ENCODE measurements at places on chromosomes 1 and 21.

DNA sequence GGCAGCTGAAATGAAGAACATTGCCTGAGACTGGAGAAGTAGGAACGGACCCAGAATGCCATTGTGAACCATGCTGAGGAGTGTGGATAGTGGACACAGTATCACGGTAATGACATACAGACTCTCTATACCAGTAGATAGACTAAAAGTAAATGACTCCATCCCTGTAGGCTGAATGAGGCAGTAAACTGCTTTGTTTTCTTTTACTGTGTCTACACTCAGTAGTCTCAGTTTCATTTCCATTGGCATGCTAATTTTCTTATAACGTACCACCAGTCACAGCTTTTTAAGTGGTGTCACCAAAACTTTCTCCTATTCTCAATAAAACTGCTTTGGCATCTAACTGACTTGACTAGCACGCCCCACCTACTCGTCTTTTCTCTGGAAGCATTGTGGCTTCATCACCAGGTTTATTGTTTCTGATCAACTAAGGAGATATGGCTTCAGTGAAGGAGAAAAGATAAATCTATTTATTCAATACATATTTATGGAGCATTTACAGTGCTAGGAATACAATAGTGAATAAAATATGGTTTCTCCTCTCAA, 8.4 kb upstream of the ZNF697 start:
- no peak for DNase-seq

GRCh38 chr1:118788463-118788862, 199.7 kb downstream of the TBX15 start:
- DNase-seq, result no peak

- peak; percentile 31 for DNase-seq
Measured at GRCh38 chr1:21293537-21294265, 3.4 kb upstream of the ECE1 start.

DNA sequence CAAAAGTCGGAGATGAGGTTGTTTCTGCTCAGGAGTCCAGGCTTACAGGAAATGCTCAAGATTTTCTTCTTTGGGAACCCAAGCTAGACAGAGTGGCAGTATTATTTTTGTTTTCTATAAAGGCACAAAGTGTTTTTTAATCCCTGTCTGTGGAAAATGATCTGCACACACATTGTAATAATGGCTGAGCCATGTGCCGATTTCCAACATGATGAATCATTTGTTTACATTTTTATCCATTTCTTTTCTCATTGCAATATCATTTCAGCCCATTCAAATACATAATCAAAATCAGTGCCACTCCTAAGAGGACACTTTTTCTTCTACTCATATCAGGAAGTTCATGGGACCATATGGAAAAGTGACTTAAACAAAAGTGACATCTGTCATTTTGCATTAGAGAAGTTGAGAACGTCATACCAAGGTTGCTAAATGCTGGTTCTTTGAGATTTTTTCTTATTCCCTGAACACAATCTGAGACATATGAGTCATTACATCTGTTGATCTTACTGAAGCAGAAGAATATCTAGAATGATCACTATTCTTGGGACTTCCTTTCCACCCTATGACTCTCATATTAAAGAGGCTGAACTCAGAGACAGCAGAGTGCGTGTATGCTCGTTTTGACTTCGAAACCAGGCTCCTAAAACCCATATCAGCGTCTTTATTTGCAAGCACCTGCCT, 44.9 kb downstream of the ACTA1 start:
- no peak for DNase-seq

DNA sequence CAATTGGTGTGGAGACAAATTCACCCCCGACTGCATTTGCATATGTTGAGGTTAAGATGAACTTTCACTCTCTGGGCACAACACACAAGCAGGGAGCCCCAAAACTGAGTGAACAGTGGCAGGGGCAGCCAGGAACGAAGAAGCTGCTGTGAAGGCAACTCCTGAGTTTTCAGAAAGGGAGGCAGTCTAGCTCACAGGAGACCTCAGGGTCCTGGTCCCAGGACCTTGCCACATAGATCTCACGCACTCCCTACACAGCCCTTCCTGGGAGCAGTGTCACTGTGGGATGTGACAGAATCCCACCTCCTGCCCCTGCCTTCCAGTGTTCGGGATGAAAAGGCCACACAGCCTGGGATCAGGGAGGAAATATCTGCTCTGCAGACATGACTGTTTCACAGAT, 60.9 kb downstream of the KCND3 start:
- DNase-seq, result no peak

GRCh38 chr1:154608397-154609270, 648 bp upstream of the ADAR start:
- DNase-seq, result no peak

GRCh38 chr1:158021721-158022120, 28.3 kb downstream of the KIRREL1 start:
- no peak for DNase-seq

DNA sequence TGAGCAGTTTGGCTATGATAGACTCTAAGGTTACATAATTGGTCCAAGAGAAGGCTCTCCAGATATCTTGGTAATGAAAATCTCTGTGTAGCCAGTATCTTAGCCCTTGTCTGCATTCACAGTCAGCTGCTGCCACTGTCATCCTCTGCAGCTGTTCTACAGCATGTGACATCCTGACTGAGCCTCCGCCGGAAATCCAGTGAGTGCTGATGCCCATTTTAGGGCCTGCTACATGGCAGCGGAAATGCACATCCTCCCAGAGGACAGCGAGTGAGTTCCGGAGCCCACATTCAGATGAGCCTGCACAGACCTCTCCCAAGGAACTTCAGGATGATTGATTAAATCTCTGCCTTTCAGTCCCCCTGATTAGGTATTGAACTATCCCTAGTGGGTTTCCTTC, 237.1 kb downstream of the HHIPL2 start:
- no peak for DNase-seq

DNA sequence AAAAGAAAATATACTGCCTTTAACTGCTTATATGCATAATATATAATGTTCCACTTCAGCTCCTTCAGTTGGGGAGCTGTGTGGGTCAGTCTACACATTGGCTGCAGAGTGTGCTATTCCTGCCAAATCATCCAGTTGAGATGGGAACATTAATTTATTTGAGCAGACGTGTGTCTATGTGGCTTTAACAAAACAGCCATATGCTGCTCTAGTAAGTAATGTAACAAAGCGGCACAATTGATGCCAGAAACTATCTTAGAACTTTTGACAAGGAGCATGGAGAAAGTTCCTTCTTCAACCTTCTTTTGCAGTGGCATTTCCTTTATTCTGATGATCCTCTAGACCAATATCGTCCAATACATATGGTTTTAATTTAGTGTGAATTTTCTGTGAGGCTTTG, 285.9 kb upstream of the C1orf87 start:
- DNase-seq, result no peak

GRCh38 chr1:147542569-147542897, 1.2 kb downstream of the BCL9 start:
- no peak for DNase-seq

DNA sequence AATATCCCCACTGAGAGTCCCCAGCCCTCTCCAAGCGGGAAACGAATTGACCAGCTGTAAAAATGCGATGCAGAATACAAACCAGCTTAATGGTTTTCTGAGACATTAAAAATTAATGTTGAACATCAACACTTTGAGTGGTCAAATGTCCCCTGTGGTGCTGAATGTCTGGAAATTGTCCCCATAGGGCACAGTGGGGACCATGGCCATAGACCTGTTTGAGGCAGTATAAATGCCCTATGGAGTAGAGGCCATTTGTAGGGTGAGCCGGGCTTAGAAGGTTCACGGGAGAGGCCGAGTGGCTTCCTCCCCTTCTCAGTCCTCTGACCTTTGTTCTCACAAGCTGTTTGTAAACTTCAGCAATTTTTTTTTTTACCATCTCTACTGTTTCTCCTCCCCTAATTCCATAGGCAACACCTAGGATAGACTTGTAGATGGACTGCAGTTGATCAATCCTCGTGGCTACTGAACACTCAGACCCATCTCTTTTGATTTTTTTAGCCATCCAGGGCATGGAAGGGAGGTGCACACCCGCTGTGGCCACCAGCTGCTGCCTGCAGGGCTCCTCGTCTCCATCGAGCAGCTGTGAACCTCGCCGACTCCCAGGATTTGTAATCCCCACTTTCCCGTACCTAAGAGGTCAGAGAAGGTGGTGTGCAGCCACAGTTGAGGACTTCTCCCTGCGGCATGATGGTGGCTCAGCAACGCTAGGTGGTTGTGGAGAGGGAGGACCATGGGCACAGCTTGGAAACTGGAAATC, 41.0 kb downstream of the KAZN start:
- no peak for DNase-seq

- DNase-seq, result no peak
Measured at GRCh38 chr1:51578383-51579109, 38.3 kb upstream of the OSBPL9 start.

- no peak for DNase-seq
Measured at GRCh38 chr21:38944903-38945302, 139.2 kb downstream of the ETS2 start.

DNA sequence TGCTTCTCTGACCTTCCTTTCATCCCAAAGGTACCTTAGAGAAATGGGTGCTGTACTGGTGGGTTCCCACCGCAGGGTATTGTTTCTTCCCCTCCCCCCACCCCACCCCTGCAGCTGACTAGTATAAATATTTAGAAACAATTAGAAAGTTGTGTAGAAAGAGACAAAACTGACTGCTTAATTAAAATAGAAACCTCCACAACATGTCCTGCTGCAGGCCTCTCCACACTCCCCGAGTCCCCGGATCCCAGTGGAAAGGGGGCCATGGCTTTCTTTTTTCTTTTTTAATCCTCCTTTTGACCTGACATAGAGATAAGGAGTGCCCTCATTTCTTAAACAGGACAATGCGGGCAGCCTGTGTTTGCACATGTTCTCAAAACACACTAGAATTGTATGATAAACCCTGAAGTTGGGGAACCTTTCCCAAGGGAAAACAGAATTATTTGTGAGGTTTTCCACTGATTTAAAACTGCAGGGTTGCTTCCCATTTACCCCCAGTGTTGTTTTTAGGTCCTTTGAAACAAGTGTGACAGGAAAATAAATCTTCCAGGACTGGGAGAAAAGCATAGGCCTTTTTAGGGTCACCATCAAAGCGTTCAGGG, 1.7 kb downstream of the RHOU start:
- DNase-seq, result no peak

DNA sequence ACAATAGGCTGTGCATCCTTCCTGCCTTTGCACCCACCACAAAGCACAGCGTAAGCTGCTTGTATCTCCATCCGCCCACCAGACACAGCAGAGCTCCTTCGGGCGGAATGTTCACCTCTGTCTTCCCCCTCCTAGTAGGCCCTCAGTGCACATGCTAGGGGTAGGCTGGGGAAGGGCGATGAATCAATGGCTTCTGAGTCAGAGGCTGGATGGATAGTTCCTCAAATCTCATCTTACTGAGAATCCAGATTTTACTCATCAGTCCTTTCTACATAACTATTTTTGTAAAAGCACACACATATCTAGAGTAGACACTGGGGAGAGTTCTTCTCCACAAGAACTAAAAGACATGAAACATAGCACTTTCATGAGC, 73.8 kb downstream of the BCAR3 start:
- DNase-seq, result no peak

DNA sequence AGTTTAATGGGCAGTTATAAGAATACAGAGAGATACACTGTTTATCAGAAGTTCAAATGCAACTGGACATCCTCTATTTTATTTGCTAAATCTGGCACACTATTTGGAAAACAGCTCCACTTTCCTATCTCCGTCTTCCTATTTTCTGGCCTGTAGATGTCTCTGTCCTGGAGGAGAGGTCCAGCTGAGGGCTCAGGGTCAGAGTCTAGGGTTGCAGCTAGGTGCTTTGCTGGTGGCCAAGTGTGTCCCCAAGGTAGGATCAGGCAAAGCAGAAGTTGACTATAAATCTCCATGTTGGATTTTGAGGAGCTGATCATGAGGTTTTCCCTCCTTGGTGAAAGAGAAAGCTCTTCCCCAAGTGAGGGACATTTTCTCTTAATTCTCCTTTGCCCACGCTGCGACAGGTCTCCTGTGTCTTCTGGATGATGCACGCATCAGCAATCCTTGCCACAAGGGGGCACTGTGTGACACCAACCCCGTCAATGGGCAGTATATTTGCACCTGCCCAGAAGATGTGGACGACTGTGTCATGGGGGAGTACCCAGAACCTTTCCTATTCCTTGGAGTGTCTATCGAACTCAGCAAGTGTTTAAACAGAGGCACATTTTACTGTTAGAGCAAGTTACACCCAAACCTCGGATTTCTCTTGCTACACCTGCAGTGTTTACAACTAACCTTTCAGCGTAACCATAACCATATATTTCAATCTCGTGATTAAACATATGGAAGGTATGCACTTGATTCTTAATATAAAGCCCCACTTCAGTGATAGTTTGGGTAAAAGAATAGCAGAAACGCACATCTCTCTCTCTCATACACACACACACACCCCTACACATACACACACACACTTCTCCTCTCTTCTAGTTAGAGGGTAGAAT, 10.2 kb downstream of the ADAM30 start:
- peak; percentile 20 for DNase-seq

DNA sequence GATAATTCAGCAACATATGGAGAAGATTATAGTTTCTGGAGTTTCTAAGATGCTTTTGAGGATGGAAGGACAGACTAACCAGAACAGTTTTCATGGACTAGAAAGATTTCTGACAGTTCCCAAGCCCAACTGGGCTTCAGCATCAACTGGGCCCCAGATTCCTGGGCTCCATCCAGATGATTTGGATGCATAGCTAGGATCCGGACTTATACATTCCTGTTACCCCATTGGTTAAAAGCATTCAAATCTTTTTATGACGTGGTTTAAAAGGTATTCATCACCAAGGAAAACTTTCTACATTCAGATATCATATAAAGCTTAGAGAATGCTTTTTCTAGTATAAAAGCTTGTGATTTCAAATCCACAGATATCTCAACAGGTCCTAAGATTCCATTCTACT, 29.7 kb downstream of the TSHB start:
- no peak for DNase-seq

GRCh38 chr1:101733340-101733739, 263.4 kb downstream of the OLFM3 start:
- DNase-seq, result no peak

GRCh38 chr1:160646711-160647328, at the start of gene SLAMF1:
TSS of gene SLAMF1 (minus strand) at chr1:160647044. CDS start at chr1:160646945, 99 bp downstream.
- DNase-seq, result no peak

- DNase-seq, result no peak
Measured at GRCh38 chr1:60563777-60564535, 490.4 kb upstream of the C1orf87 start.

GRCh38 chr1:43621861-43622260, 28.1 kb upstream of the KDM4A start:
- no peak for DNase-seq

- DNase-seq, result no peak
Measured at GRCh38 chr1:190615818-190616217, 138.2 kb upstream of the BRINP3 start.

- no peak for DNase-seq
Measured at GRCh38 chr1:153683854-153684253, 5.4 kb downstream of the NPR1 start.

DNA sequence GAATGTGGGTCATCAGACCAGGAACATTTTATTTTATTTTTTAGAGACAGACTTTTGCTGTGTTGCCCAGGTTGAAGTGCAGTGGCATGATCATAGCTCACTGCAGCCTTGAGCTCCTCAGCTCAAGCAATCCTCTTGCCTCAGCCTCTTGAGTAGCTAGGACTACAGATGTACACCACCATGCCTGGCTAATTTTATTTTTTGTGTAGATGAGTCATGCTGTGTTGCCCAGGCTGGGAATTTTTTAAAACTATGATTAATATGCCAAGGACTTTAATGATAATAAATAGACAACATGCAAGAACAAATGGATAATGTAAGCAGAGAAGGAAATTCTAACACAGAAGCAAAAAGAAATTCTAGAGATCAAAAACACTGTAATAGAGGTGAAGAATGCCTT, 142.4 kb downstream of the AK5 start:
- DNase-seq, result no peak

- no peak for DNase-seq
Measured at GRCh38 chr21:45168522-45168921, 94.1 kb downstream of the ADARB1 start.

All from stimulated activated CD8-positive, alpha-beta memory T cell treated with anti-CD3 and anti-CD28 coated beads, Interleukin-4, amount 100 ng/mL, for 4 hours (primary cell).